ENCODE measurements at places on chromosomes 5 and 9. TPM values are rescaled to one million over a fixed set of nuclear protein-coding genes. Genes with fewer than 3 reads are reported as not detected.

The NIPSNAP3A gene
- total RNA-seq, result 110 TPM

The SLC45A2 gene
- total RNA-seq, result 0.16 TPM

The FRMD3 gene
- 68.8 TPM for total RNA-seq

The FBP1 gene
- not detected for total RNA-seq

The PHF24 gene
- total RNA-seq, result 25.6 TPM

The NFIB gene
- 159 TPM for total RNA-seq

DNA sequence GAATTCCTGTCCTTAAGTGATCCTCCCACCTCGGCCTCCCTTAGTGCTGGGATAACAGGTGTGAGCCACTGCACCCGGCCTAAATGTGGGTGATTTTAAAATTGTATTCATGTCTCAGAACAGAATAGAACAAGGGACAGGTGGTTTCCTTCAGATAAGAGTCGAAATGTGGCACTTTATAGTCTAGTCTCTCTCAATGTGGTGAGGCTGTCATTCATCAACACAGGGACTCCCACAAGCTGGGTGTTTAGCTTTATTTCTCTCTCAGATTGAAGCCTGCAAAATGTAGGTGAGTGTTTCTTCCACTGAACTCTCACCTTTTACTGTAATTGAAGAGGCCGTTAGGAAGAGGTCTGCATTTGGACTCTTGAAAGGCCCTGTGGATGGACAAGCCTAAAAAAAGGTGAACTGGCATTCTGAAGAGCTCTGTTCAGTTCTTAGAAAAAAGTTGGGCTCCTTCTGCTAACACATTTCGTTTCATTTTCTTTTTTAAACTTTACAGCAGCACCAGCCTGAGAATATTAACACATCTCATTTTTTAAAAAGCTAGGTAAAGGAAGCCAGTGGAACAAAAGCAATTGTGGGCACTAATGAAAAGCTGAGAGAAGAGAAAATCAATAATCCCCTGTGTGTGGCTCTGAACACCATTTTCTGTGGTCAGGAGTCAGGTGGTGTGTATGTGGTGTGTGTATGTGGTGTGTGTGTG lies 126.2 kb upstream of the SLC28A3 start:
- no peak for DNase-seq

DNA sequence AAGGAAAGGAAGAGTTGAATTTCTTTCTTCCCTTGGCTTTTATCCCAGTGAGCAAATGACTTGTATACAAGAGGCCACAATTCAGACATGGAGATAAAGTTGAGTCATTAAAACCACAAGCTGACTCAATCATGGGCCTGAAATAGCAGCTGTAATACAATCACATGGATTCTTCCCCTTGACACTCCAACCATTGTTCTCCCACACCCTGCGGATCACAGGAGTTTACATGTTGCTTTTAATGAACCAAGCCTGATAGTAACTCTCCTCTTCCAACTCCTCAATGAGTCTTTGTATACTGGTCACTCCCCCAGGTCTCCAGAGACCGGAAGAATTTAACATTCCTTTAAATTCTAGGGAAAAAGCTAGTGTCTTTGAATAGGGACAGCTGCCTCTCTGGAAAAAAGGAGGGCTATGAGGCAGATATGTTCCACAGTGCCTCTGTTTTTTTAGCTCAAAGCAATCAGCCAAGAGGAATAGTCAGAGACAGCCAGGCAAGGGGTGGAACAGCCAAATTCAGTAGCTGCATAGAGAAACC lies 32.4 kb downstream of the PCDHGC5 start:
- peak; percentile 50 for DNase-seq

DNA sequence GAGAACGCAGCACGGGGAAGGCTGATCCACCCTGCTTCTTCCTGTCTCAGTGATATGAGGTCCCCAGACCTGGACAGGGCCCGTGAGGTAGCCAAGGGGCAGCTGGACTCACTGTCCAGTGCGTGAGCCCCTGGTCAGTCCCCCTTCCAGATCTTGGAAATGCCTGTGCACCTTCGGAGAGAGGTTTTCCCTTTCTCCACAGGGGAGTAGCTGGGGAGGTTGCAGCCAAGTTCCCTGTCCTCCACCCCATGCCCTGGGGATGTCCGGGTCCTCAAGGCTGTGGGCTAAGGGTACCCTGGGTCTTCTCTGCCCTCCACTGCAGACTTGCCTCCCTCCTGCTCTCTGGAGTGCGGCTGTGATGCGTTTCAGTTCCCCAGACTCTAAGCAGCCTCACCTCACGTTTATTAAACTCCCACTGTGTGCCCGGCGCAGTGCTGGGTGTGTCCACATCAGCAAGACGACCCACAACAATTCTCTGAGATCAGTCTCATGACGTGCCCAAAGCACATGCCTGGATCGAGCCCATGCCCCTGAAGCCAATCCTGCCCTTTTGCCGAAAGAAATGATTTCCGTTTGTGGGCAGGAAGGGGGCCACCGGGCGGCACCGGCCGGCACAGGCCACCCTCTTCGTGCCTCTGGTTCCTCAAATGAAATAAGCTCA lies 101.3 kb upstream of the PHYKPL start:
- no peak for DNase-seq

DNA sequence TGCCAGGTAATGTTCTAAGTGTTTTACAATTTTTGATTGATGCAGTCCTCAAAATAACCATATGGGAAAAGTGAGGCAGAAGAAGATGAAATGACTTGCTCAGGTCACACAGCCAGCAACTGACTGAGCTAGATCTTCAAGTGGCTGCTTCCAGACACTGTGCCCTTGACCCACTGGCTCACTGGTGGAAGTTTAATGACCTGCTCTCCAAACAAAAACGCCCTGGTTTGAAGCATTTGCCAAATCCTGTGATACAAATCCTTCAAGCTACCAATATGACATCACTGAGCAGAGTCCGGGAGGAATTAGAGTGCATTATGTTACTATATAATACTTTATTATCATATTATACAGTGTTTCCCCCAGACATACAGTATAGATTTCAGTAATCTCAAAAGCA lies 459.4 kb downstream of the GADD45G start:
- no peak for DNase-seq

DNA sequence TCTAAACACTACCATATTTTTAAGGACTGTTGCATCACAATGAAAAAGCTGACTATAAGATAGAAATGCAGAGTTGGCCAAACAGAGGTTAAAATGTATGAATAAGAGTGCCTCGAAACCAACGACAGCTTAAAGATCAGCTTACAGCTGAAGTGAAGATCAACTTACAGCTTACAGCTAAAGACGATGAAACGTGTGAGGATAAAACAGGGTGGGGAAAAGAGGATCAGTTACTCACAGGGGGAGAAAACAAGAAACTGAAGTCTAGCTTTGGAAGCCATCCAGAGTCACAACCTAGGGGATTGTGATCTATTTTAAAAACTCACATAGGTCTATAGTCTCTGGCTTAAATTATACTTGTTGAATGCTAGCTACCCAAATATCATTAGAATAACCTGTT lies 220.0 kb downstream of the SNCAIP start:
- DNase-seq, result no peak

DNA sequence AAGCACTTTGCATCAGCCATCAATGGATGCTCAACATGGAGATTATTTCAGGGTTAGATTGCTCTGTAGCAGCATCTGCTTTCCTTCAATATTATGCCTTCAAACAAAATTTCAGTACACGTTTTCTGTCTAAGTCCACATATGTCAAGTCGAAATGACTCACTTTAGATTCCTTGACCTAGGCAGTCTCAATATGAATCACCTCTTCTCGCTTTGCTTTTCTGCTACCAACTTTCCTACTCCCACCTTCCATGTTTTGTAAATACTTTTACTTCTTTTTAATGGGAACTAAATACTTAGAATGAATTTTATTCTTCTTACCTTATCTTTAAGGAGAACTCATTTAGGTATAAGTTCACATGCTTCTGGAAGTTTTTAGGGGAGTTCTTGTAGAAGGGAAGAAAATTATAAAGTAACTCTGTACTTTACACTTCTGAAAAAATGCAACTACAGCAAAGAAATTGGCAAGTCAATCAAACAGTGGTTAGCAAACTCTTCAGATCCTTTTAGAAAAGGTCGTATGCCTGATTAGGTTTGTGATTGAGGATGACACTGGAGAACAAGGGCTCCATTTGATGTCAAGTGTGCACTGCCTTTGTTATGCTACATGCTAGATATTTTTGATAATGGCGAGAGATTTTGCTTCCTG lies 478.5 kb upstream of the SMARCA2 start:
- no peak for DNase-seq

GRCh38 chr5:69265931-69266330 lies 31.2 kb downstream of the CDK7 start:
- DNase-seq, result no peak

- DNase-seq, result no peak
Measured at GRCh38 chr5:116372931-116373597, 201.6 kb downstream of the SEMA6A start.

DNA sequence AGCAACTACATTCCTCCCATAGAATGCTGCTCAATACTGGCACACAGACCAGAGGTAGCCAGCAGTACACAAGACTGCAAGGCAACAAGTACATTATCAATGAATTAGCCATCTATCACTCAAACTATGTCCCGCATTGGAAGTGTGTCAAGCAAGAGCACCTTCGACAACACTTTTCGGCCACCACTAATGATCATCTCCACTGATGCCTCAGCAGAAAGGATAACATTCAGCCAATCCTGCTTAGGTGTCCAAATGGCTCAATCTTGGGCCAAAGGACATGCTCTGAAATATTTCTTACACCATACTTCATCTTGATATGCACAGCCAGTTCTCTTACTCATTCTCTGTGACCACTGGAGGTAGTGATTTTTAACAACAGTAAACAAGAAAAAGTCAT lies 25.0 kb downstream of the SKP1 start:
- no peak for DNase-seq

DNA sequence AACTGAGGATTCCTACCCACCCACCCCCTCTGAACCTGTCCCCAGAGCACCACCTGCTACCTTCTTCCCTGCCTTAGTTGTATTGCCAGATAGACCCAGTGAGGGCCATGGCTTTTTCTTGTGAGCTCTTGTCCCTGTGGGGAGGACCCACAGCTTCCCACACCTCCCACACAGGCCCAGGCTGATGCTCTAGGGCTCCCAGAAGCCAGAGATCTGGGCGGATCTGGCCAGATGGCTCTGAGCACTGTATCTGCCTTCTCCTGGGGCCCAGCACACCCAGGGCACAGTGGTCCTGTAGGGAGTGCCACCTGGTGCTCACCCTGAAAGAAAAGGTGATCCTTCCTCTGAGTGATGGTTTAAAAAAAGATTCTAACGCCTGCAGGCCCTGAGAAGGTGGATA lies 131.7 kb downstream of the DAB2IP start:
- DNase-seq, result no peak

DNA sequence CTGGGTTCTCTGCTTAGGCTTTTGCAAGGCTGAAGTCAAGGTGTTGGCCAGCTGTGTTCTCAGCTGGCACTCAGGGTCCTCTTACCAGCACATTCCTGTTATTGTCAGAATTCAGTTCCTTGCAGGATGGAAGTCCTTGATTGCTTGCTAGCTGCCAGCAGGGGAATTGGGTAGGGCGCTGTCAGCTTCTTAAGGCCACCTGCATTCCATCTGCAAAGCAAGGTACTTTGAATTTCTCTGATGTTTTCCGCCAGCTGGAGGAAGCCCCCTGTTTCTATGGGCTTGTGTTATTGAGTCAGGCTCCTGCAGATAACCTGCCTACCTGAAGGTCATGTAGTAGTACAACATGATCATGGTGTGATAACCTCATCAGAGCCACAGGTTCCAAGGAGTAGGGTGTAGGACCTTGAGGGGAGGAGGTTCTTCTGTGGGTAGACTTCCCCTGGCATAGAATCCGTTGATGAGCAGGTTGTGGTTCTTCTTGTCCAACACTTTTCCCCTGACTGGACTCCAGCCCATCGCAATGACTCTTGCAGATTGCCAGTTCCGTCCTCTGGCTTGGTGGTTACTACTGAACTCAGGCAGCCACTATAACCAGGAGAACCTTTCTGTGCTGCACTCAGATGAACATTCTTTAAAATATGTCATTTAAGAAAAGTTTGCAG lies 6.8 kb downstream of the TENT4A start:
- no peak for DNase-seq

GRCh38 chr5:134124289-134125038 lies 10.0 kb downstream of the TCF7 start:
- no peak for DNase-seq

- DNase-seq, result no peak
Measured at GRCh38 chr9:16012621-16013020, 459.8 kb downstream of the CCDC171 start.

DNA sequence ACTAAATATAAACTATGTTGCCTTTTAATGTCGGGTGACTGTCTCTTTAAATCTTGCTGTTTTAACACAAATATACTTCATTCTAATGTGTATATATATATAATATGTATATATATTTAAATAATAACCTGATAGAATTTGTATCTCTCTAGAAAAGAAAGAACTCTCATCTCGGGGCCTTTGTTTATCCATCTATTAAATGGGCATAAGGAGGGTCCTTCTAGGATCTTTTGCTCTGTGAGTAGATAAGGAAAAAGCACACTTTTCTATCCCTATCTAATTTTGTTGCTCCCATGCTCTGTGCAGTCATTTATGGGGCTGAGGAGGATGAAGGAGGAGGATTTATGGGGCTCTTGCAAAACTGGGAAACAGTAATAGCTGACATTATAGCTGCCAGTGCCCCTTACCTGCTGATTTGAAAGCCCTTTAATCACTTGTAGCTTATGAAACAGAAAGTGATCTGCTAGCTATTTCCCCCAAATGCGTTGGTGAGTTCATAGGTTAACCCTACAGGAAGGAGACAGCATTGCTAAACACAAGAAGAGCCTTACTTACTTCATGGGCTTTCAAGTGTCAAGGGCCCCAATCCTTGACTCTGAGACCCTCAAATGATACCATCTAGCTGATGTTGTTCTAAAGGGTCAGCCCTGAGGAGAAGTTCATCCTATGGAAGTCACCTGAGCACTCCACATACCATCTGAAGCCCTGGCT lies 5.8 kb upstream of the PPARGC1B start:
- DNase-seq, result no peak

DNA sequence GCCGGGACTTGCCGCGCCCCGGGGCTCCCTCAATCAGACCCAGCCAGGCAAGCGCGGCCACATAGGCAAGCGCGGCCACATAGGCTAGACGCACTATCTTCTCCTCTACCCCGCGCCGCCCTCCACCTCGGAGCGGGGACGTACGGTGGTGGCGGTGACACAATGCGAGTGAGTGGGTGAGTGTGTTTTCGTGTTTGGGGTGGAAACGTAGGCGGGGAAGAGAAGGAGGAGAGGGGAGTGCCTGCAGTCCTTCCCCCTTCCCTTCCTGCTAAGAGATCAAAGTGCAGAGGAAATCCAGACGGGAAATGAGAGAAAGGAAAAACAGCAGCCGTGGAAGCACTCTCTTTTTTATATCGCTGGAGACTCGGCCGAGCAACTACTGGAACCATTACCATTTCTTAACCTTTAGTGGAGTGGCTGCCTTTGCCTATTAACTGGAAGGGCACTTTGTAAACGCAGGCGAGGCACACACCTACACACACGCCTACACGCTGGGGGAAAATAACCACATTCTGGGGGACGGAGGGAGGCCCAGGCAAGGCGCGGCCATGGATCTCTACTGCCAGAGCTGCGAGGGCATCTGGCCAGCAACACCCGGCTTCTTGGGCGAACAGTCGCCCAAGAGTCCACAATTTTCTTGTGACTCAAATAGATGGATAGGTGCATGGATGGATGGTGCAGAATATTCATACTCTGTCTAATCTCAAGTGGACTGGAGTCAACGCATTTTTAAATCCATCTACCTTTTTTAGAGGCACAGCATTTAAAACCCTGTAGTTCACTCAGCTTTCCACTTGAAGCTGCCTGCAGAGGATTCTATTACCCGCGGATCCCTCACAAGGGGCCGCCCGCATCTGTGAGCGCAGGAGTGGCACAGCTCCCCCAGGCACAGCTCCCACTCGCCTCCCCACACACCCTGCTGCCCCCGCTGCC lies 2.1 kb downstream of the EDIL3 start:
- peak; percentile 73 for DNase-seq

- no peak for DNase-seq
Measured at GRCh38 chr5:169160405-169160901, 140.5 kb downstream of the SLIT3 start.

GRCh38 chr5:39854771-39855410 lies 430.1 kb upstream of the DAB2 start:
- no peak for DNase-seq

All from occipital lobe (tissue), 3 donors.